ENCODE measurements at places on chromosomes 11 and 22.

GRCh38 chr11:76443268-76443980 lies 1.4 kb upstream of the EMSY start:
- DNase-seq: no peak

DNA sequence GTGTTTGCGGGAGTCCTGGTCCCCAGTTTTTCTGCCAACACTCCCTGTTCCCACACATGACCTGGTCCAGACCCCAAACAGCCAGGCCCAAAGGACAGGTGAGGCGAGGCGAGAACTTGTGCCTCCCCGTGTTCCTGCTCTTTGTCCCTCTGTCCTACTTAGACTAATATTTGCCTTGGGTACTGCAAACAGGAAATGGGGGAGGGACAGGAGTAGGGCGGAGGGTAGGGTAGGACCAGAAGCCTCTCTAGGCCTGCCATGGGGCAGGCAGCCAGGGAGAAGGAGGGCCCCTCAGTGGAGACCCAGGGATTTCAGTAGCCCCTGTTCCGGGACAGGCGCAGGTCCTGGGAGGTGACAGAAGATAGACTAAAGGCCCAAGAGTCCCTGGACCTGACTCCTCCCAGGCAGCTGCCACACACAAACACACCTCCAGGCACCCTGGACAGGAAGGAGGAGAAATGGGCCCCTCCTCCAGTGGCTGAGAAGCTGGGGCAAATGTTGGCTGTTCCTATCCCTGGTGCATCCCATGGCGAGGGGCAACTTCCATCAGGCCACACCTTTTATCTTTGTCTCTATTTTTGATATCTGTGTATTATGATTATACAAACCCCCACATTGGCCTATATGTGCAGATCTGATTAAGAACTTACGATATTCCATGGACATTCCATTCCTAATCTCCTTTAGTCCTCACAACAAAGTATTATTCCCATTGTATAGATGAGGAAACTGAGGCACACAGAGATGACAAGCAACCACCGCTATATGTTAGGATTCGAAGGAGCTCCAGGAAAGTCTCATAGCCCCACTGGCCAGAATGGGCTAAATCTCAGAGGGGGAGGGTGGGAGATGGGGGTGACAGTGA lies 626 bp upstream of the F2 start:
- no peak for DNase-seq

GRCh38 chr22:23283591-23284503 lies 103.5 kb downstream of the BCR start:
- no peak for DNase-seq

DNA sequence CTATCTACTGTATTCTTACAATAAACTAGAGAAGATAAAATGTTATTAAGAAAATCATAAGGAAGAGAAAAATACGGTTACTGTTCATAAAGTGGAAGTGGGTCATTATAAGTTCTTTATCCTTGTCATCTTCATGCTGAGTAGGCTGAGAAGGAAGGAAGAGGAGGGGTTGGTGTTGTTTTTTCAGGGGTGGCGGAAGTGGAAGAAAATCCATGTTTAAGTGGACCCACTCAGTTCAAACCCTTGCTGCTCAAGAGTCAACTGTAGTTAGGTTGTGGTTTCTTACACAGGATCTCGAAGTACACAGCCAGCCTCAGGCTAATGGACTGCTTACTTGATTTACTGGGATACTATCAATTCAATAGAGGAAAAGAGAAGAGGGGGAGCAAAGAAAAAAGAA lies 63.1 kb downstream of the PIWIL4 start:
- no peak for DNase-seq

GRCh38 chr11:43419460-43419859 lies 60.7 kb downstream of the TTC17 start:
- DNase-seq: peak; percentile 40

Data from activated naive CD8-positive, alpha-beta T cell treated with anti-CD3 and anti-CD28 coated beads, Interleukin-2, amount 50 U/mL, for 24 hours (primary cell).